Retinal pigment epithelial cell (primary cell): ENCODE measurements at places on chromosomes 5 and 9.

DNA sequence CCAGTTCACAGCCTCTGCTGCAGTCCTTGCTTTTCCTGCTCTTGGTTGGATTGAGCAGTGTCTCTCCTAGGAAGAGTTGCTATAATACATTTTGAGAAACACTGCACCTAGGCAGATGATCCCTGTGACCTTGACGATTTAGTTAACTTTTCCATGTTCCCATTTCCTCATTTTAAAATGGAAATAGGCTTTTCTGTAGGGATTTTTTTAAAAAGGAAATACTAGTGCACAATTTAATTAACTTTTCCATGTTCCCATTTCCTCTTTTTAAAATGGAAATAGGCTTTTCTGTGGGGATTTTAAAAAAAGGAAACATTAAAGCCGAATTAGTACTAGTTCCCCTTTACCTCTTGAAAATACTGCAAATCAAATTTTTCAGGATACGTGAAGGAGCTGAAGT is 4.7 kb downstream of the ATP6V0E1 start:
- no peak for DNase-seq

DNA sequence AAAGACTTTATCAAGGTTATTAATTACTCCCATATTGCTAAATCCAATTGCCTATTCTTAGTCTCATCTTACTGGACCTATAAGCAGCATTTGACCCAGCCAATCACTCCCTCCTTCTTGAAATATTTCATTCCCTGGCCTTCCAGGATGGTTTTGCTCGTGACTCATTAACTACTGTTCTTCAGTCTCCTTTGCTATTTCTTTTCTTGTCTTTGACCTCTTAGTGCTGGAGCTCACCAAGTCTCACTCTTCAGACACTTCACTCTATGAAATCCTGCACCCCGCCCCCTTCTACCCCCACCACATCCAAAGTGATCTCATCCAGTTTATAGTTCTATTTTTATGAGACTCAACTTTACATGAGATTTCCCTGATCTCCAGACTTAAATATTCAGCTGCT is 803.1 kb upstream of the WWC1 start:
- no peak for DNase-seq

GRCh38 chr5:127602896-127603844 is 45.7 kb upstream of the CTXN3 start:
- DNase-seq, result no peak

DNA sequence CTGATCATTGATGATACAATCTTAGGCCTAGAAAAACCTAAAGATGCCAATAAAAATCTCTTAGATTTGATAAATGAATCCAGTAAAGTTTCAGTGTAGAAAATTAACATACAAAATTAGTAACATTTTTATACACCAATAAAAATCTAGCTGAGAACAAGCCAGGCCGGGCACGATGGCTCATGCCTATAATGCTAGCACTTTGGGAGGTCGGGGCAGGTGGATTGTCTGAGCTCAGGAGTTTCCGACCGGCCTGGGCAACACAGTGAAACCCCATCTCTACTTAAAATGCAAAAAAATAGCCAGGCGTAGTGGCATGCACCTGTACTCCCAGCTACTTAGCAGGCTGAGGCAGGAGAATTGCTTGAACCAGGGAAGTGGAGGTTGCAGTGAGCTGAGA is 84.4 kb downstream of the SLCO6A1 start:
- DNase-seq, result no peak

- no peak for DNase-seq
Observed at GRCh38 chr5:65128226-65128625, 353.5 kb downstream of the ADAMTS6 start.

DNA sequence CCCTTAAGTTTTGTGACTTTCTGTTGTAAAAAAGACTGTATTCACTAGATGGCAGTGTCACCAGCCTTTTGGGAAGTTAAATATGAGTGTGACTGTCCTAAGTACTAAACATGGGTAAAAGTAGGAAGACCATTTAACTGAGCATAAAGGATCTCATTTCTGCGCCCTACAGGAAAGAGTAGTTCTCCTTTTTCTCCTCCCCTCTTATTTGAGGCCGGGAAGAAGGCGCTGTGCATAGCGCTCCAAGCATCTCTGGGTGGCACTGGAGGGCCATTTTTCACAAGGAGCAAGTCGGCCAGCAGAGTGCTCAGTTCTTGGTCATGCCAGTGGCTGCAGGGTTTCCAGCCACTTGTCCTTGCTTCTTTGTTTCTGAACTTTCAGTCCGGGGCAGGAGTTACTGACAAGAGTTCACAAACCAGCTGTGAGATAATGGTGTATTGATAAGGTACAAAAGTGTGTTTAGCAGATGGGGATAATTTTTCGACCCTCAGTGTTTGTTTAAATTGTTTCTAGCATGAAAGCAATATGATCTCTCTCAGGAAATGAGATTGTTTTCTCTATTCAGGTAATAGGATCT is 227.6 kb upstream of the DMRT1 start:
- peak; percentile 72 for DNase-seq

DNA sequence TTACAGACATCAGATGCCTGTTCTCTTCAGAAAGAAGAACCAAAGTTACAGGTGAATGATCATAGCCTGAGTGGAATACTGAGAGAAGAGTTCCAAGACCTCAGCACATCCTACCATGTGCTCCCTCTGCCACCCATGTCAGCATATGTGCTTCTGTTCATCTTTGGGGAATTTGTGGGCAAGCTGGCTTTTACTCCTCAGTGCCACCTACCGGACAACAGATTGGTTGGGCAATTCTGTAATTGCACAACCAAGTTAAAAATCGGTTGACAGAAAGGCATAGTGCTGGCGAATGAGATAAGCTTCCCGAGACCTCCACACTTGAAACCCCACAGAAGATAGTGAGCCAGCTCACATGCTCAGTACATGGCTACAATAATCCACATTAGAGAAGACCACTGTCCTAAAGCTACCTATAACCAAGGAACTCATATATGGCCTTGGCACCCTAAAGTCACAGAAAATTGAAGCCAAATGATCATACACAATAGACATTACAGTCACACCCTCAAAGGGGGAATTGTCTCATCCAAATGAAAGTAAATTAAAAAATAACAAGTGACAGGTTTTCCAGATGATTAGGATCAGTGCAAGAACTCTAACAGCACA is 1238.0 kb upstream of the NUDT12 start:
- no peak for DNase-seq

DNA sequence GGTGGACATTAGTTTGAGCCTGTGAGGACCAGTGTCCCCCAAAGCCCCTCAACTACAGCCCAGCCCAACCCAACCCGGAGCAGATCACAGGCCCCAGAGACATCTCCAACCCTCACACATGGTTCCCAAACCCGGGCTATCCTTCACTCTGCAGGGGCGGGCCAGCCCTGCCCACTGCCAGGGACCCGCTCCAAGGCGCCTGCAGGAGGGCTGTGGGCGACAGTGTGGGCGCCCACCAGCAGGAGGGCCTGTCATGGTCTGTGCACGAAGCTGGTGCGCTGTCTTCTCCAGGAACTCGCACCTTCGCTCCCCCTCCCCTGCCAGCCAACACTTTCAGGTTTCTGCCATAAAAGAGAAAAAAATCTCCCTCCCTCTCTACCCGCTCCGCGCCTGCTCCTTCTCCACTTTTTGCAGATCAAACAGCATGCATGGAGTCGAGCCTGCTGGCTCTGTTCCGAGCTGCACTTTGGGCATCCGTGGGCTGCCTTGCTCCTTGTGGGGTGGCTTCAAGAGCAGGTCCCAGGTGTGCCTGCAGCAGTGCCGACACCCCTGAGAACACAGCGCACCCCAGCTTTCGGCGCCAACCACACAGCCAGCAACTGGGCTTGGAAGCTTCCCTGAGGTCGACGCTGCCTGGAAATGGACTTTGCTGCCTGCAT is 133.7 kb upstream of the PPP1R26 start:
- DNase-seq, result no peak

GRCh38 chr9:69400470-69400869 is 75.5 kb downstream of the ENTREP1 start:
- no peak for DNase-seq

GRCh38 chr5:142902186-142902965 is 132.2 kb downstream of the ARHGAP26 start:
- no peak for DNase-seq

DNA sequence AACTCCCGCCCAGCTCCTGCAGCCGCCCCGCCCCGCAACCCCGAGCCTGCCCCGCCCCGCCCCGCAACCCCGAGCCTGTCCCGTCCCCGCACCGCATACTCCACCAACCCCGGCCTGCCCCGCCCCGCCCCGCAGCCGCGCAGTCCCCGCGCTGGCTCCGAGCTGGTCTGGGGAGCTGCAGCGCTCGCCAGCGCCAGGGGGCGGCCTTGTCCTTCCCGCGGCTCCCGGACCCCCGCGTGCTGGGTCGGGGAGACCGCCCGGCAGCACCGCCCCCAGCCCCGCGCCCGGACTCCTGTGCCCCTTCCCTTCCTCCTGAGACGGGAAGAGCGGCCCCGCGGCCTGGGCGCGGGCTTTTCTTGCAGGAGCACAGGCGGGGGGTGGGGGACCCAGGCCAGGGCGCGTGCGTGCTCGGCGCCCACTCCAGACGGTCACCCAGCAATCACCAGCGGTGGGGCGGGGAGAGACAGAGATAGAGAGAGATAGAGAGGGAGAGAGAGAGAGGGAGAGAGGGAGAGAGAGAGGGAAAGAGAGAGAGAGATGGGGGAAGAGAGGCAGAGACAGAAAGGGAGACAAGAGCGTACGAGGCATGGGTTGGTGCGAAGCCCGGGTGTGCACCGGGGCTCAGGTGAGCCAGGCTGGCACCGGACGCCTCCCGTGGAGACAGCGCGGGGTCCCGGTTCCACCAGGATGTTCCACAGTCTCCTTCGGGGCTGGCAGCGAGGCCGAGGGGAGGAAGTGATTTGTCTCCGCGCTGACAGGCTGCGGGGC is 14.7 kb upstream of the TMEM250 start:
- DNase-seq, result no peak
